ENCODE measurements at places on chromosomes 11 and 22.

- DNase-seq = no peak
Measured at GRCh38 chr11:11977206-11977938, 31.1 kb downstream of the DKK3 start.

- no peak for DNase-seq
Measured at GRCh38 chr11:65429724-65430405, 7.3 kb downstream of the NEAT1 start.

DNA sequence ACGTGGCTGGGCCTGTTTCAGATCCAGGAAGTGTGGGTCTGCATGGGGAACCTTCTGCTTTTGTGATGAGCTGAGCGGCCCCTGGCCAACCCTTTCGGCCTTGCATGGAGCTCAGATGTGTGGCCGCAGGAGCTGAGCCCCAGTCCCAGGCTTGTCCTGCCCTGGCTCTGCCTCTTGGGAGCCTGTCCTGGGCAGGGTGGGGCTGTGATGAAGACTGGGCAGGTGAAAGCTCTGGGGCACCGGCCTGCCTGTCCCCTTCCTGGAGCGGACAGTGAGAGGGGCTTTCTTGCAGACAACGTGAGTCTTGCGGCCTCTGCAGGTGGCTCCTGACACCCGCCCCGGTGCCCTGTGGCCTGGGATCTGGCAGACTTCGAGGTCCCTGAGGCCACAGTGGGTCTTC lies 1296.6 kb downstream of the BRD1 start:
- DNase-seq = no peak

DNA sequence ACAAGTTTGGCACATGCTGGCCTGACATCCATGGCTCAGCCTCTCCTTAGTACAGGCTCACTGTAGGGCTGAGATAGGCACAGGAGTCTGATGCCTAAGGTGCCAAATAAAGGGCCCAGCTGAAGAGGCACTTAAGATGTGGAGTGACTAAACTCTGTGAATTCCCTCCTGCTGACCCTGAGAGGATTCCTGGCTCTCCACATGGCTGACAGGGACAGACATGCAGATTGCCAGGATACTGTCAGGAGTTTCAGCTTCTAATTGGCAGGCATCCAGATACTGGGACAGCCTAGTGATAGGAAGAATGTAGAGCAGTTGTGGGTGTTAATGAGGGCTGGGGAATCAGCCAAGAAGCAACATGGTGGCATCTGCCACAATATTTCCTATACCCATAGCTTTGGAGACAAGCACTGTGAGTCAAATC lies 558.7 kb downstream of the INSC start:
- DNase-seq = no peak

- no peak for DNase-seq
Measured at GRCh38 chr11:95058621-95059020, 8.1 kb upstream of the SRSF8 start.

- DNase-seq = no peak
Measured at GRCh38 chr11:45653277-45653676, 12.1 kb downstream of the CHST1 start.

DNA sequence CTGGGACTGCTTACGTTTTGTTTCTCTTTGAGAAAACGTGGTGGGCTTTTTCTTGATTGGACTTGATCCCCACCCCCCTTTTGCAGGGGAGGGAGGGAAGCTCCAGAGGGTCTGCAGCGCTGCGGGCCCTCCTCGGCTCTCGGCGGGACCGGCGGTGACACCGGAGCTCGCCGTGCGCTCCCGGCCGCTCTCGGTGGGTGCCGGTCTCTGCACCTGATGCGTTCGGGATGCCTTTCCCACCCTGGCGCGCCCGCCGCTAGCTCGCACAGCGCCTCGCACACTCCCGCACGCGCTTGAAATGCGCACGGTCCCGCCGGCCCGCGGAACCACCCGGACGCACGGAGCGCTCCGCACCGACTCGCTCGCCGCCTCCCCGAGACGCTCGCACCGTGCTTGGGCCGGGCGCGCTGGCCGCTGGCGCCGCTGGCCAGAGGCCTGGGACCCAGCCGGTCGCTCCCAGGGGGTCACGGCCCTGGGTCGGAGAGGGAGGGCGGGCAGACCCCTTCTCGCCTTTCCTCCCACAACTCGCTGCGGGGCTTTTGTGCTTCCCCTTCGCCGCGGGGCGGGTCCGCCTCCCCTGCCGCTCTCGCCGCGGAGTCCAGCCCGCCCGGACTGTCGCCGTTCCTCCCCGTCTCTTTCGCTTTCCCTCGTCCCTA lies 1.0 kb downstream of the ZBTB16 start:
- no peak for DNase-seq

DNA sequence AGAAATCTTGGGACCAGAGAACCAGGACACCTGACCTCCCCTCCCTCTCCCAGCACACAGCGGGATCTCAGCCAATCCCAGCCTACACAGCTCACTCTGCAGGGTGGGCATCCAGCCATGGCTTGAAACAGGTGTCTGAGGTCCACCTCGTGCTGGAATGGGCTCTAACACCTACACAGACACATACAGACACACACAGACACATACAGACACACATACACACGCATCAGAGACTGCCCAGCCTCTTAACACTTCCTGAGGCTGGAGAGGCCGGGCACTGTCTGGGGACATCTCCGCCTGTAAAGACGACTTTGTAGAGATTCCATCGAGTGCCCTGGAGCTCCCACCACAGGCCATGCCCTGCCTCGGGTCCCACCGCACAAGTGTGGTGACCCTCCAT lies 36.7 kb downstream of the CAPN1 start:
- DNase-seq = no peak

Data from stimulated activated CD4-positive, alpha-beta T cell treated with anti-CD3 and anti-CD28 coated beads, Interleukin-1b, Interleukin-23, amount 100 ng/mL, for 1 hour (primary cell).